Naive B cell (primary cell): ENCODE measurements at places on chromosomes 5 and 9. TPM values are rescaled to one million over a fixed set of nuclear protein-coding genes. Genes with fewer than 3 reads are reported as not detected.

- no peak overlapping the region for H3K4me3 ChIP-seq
- H3K36me3 ChIP-seq: no peaks in the 10 kb centered on the region
- no peak for DNase-seq
- peaks cover 60% of the 10 kb centered on the region for H3K27me3 ChIP-seq
Measured at GRCh38 chr5:147234239-147234824, 494 bp upstream of the STK32A start.

DNA sequence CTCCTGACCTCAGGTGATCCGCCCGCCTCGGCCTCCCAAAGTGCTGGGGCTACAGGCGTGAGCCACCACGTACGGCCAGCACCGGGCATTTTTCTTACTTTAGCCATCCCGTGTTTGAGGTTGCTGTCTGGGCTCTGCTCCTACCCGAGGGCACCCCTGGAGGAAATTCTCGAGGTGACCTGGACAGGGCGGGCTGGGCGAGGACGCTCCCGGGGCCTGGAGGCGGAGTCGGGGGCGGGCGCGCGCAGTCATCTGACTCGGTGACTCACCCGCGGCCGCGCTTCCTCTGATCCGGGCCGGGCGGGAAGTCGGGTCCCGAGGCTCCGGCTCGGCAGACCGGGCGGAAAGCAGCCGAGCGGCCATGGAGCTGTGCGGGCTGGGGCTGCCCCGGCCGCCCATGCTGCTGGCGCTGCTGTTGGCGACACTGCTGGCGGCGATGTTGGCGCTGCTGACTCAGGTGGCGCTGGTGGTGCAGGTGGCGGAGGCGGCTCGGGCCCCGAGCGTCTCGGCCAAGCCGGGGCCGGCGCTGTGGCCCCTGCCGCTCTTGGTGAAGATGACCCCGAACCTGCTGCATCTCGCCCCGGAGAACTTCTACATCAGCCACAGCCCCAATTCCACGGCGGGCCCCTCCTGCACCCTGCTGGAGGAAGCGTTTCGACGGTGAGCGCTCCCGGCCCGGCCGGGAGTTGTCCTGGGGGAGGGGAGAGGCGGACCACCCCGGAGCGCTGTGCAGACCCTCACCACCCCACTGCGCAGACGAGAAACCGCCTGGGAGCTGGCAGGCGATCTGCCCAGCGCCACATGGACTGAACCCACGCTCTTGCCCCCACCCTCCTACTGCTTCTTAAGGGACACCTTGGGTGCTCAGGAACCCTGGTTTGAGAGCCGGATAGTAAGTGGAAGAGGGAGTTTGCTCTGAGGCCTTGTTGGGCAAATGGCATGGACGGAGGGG lies at the start of gene HEXB:
Gene HEXB (plus strand): TSS at position 334 of the 952 bp plus-strand sequence. CDS start 28 bp downstream, at position 362.
- peak; percentile 74 for DNase-seq
- peak within 1 kb of the TSS; percentile 85 for H3K4me3 ChIP-seq
- H3K36me3 ChIP-seq: peaks cover 5% of the 10 kb centered on the region
- peak within 1 kb of the TSS; percentile 93 for H3K27ac ChIP-seq
- peaks cover 25% of the 10 kb centered on the region for H3K4me1 ChIP-seq

DNA sequence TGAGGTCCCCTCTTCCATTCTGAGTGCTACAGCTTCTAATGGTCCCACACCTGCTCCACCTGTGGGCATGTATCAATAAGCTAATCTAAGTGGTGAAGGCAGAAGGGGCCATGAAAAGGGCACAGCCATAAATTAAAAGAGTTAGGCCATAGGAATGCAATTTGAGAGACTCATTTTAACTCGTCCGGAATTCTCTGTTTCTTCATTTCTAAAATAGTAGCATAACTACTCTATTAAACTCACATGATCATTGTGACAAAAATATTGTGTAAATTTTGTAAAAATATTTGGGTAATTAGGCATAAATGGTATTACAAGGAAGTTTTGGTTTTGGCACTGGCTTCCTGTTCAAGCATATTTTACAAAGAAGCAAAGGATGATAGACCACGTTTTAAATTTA lies 103.1 kb upstream of the TXNDC8 start:
- H3K4me3 ChIP-seq: no peak overlapping the region
- H3K27me3 ChIP-seq: peaks cover 8% of the 10 kb centered on the region
- DNase-seq: no peak
- no peak overlapping the region for H3K27ac ChIP-seq

GRCh38 chr9:98559561-98559960 lies 149.2 kb downstream of the GABBR2 start:
- no peak overlapping the region for H3K27ac ChIP-seq
- DNase-seq: no peak
- H3K4me3 ChIP-seq: no peak overlapping the region
- H3K4me1 ChIP-seq: no peaks in the 10 kb centered on the region
- H3K27me3 ChIP-seq: peaks cover 8% of the 10 kb centered on the region

GRCh38 chr9:125446561-125447094 lies 185.0 kb downstream of the GAPVD1 start:
- peak; percentile 90 for DNase-seq
- peaks cover 15% of the 10 kb centered on the region for H3K36me3 ChIP-seq
- H3K4me1 ChIP-seq: peaks cover 48% of the 10 kb centered on the region
- H3K4me3 ChIP-seq: peak overlapping the region; percentile 73

Gene EIF4E1B
- not detected for polyA plus RNA-seq

- peaks cover 6% of the 10 kb centered on the region for H3K4me1 ChIP-seq
- peaks cover 17% of the 10 kb centered on the region for H3K27me3 ChIP-seq
- H3K36me3 ChIP-seq: no peaks in the 10 kb centered on the region
- no peak overlapping the region for H3K27ac ChIP-seq
Measured at GRCh38 chr9:107807183-107807582, 317.6 kb upstream of the KLF4 start.

GRCh38 chr9:73081979-73082657 lies 69.5 kb upstream of the ANXA1 start:
- peak; percentile 10 for DNase-seq
- no peaks in the 10 kb centered on the region for H3K36me3 ChIP-seq
- no peaks in the 10 kb centered on the region for H3K4me1 ChIP-seq
- peaks cover 5% of the 10 kb centered on the region for H3K27me3 ChIP-seq

GRCh38 chr9:94987731-94988130 lies 261.2 kb downstream of the AOPEP start:
- no peaks in the 10 kb centered on the region for H3K27me3 ChIP-seq
- no peak overlapping the region for H3K27ac ChIP-seq
- no peaks in the 10 kb centered on the region for H3K4me1 ChIP-seq

DNA sequence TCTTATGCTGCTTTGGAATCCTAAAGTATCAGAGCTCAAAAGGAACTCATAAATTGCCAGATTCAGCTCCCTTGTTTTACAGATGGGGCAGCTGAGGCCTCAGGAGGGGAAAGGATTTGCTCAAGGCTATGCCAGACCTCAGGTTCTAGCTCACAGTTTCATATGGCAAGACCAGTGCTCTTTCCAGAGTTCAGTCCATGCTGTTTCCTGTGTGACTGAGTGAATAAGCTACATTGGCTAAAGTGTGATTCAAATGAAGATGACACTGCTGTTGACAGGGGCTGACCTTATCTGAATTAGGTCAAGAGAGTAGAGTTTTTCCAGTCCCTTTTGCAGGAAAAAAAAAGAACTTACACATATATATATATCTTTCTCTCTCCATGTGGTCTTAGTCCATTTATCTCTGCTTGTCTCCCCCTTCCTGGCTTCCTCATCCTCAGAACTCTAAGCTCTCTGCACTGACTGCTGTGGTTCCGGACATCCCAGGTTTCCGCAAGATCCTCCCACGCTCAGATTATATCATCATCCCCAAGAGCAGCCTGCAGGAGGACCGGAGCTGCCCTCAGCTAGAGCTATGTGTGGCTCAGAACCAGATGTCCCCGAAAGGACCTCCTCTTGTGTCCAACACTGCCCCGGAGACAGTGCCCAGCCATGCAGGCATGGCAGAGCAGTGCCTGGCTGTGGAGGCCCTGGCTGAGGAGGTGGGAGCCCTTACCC lies 9.3 kb downstream of the HMGXB3 start:
- H3K4me1 ChIP-seq: peaks cover 4% of the 10 kb centered on the region
- no peak overlapping the region for H3K27ac ChIP-seq
- no peak for DNase-seq

DNA sequence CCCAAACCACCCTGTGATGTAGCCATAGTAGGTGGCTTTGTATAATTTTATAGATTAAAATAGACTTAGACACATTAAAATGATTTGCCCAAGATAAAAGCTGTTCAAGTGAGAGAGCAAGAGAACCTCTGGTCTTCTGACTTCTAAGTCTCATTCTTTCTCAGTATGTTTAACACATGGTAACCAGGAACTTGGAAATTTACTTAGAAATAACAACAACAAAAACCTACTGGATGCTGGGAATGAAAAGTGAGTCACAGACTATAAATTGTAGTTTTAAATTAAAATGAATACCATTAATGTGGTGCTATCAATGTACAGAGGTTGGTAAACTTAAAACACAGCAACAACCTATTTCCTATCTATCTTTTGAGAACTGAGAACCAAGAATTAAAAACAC lies 30.4 kb downstream of the HMGCR start:
- no peaks in the 10 kb centered on the region for H3K4me1 ChIP-seq
- peaks cover 14% of the 10 kb centered on the region for H3K36me3 ChIP-seq
- no peaks in the 10 kb centered on the region for H3K27me3 ChIP-seq
- DNase-seq: no peak
- no peak overlapping the region for H3K4me3 ChIP-seq

Gene CDX1
- polyA plus RNA-seq: not detected

DNA sequence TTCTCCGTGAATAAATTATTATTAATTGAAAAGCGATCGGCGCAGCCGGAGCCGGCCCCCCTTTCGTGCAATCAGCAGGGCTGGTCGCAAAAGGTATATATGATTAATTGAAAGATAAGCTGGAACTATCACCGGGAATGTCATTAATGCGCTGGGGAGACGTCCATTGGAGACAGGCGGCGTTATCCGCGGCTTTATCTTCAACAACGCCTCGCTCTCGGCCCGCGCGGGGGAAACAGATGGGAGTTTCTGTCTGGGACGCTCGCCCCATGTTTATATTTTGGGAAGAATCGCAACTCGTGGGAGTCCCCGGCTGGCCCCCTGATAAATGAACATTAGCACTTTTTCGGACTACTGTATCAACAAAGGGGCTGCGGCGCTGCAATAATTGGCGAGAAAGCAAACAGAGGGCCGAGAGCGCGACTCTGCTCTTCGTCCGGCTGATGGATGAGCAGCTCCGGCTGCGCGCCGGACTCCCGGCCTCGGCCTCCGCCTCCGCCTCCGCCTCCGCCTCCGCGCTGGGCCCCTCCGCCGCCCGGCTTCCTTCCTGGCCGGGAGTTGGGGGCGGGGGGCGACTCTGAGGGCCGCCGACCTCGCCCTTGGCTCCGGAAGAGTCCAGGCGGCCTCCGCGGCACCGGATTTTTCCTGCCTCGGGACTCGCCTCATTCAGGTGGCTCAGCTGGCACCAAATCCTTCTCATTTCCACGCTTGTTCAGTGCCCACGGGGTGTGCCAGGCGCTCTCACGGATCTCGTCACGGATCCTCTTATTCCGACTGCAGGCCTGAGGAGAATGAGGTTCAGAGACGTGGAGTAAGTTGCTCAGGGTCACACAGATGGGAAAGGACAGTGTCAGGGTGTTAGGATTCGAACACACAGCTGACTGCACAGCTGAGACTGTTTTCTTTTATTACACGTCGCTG lies 3.6 kb upstream of the NKX2-5 start:
- no peak for DNase-seq
- H3K4me1 ChIP-seq: peaks cover 22% of the 10 kb centered on the region
- peaks cover 13% of the 10 kb centered on the region for H3K36me3 ChIP-seq

Gene PLPP6
- 3.7 TPM for polyA plus RNA-seq

DNA sequence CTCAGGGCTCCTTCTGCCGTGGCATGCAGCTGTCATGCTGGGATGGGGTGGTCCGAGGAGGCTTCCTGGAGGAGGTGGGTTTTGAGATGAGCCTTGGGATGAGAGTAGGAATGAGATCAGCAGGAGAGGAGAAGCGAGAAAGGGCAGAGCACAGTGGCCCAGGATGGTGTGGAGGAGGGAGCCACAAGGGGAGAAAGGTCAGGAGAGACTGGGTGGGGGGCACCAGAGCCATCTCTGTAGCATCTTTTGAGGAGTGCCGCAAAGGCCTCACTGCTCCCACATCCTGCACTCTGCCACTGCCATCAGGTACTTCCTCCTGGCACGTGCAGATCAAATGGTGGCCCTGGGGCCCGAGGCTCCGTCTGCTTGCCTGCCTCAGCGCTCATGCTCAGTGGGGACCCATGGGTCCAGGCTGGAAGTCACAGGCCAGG lies 150.2 kb downstream of the MACROH2A1 start:
- H3K4me3 ChIP-seq: no peak overlapping the region
- no peaks in the 10 kb centered on the region for H3K4me1 ChIP-seq
- no peaks in the 10 kb centered on the region for H3K36me3 ChIP-seq
- no peaks in the 10 kb centered on the region for H3K27me3 ChIP-seq
- DNase-seq: no peak

- H3K27me3 ChIP-seq: peaks cover 17% of the 10 kb centered on the region
- H3K4me3 ChIP-seq: no peak overlapping the region
- H3K27ac ChIP-seq: no peak overlapping the region
- H3K36me3 ChIP-seq: no peaks in the 10 kb centered on the region
- DNase-seq: no peak
Measured at GRCh38 chr5:90602681-90603080, 44.1 kb downstream of the ADGRV1 start.

DNA sequence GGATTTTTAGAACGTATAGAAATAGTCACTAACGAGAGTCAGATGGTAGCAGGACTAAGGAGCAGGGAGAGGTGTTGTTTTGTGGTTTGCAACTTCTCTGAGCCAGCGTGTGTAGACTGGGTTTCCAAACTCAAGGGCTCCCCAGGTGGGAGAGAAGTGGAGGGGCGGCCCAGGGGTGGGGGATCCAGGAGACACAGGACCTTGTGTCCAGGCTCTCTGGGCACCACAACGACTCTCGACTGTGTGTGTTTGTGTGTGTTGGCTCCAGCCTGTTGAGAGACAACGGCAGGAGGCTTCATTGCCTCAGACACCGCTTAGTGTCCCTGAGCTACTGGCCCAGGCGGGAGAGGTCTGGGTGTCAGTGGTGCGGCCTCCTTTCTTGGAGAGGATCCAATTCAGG lies 934 bp upstream of the FCN1 start:
- no peak overlapping the region for H3K27ac ChIP-seq
- DNase-seq: no peak
- H3K36me3 ChIP-seq: peaks cover 11% of the 10 kb centered on the region

- no peaks in the 10 kb centered on the region for H3K36me3 ChIP-seq
- no peak overlapping the region for H3K4me3 ChIP-seq
- no peak overlapping the region for H3K27ac ChIP-seq
- H3K27me3 ChIP-seq: no peaks in the 10 kb centered on the region
- H3K4me1 ChIP-seq: peaks cover 1% of the 10 kb centered on the region
Measured at GRCh38 chr5:172801179-172801671, 30.2 kb upstream of the DUSP1 start.
